ENCODE measurements at places on chromosomes 12 and 14.

DNA sequence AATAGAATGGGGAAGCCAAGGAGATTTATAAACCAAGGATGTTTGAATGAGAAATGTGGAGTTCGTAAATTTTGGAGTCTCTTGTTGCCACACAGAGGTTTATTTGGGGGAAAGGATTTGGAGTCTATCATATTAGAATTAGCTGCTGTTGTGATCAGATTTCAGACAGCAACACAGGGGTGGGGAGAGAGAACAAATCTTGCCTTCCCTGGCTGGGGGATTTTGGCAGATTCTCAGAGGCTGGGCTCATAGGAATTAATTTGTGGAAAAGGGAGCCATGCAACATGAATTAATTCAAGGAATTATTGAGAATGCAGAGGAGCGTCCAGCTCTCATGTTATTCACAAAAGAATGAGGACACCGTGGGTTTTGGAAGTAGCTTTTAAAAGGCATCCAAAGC lies 73.9 kb upstream of the PRMT8 start:
- DNase-seq = peak; percentile 45

DNA sequence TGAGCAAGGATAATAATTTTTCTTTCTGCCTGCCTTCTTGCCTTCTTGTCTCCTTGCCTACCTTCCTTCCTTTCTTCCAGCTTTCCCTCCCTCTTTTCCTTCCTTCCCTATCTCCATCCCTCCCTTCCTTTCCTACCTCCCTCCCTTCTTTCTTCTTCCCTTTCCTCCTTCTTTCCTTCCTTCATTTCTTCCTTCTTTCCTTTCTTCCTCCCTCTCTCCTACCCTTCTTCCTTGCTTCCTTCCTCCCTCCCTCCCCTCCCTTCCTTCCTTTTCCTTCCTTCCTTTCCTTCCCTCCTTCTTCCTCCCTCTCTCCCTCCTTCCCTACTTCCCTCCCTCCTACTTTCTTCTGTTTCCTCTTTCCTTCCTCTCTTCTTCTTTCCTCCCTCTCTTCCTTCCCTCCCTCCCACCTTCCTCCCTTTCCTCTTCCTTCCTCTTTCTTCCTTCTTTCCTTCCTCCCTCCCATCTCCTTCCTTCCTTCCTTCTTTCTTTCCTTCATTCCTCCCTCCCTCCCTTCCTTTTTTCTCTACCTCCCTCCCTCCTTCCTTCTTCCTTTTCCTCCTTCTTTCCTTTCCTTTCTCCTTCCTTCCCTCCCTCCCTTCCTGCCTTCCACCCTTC lies 329.8 kb downstream of the APAF1 start:
- no peak for DNase-seq

DNA sequence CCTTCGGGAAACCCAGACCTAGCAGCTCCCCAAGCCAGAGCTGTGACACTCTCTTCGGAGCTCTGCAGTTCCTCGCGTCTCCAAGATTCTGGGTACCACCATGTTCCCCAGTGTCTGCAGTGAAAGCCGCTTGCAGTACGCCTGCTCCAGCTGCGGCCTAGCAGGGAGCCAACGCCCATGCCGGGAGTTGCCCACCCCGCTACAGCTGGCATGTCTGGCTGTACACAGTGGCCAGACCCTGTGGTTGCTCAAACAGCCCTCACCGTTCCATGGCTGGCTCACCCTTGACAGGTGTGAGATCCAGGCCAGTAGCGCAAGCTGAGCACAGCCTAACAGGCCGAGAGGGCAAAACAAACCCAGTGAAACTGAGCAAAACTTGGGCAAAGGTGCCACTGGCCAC lies 503.8 kb upstream of the RPL10L start:
- no peak for DNase-seq

DNA sequence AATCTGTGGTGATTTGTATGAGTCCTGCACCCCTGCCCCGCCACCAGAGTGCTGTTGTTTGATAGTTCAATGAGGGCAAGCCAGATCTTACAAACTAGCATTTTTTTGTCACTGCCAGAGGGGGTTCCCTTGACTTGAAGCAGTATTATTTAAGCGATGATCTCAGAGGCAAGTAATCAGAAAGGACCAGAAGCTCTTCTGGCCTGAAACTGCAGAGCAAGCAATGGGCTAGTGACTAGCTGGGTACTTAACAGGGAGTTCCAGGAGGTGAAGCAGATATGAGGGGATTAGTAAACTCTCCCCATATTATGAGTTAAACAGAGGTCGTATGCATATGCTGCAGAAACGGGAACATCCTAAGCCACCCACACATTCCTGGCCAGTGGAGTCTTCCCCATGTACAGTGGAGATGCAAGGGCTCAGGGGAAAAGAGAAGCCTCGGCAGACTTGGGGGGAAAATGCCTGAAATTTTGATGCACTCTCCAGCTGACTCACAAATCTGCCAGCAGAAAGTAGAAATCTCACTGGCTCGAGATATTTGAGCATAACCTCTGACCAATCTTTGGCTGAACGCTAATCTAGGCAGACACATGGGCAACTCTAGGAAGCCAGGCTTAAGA lies 8.3 kb upstream of the CRACR2A start:
- DNase-seq = no peak

GRCh38 chr14:75519826-75520728 lies 2.2 kb upstream of the BATF start:
- no peak for DNase-seq

DNA sequence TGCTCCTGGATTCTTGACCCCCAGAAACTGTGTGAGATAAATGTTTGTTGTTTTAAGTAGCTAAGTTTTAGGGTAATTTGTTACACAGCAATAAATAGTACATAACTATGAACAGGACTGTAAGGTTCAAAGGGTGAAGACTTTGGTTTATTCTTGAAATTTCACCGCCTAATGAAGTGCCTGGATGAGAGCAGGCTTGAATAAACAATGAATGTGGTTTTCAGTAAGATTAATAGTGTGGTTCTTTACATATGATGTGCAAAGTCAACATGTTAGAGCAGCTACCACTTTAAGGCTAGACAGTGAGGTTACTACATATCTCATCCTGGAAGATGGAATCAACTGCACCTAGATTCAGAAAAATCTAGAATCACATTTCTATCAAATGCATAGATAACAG lies 145.2 kb upstream of the BTG1 start:
- DNase-seq = no peak

- DNase-seq = peak; percentile 67
These were observed 5.9 kb upstream of the APOLD1 start for GRCh38 chr12:12779529-12779928.

DNA sequence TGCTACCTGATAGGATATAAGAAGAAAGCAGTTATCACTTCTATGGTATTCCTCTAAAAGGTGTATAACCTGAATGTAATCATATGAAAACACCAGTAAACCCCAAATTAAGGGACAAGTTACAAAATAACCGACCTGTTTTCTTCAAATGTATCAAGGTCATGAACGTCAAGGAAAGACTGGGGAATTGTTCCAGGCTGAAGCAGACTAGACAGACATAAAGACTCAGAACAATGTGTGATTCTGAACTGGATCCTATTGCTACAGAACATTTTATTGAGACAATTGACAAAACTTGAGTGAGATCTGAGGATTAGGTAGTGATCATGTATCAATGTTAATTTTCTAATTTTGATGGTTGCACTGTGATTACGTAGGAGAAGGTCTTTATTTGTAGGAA lies 15.4 kb upstream of the LRP6 start:
- DNase-seq = no peak

Data from muscle of back (tissue), 13 donors.